ENCODE measurements at places on chromosomes 13 and 19. TPM values are rescaled to one million over a fixed set of nuclear protein-coding genes. Genes with fewer than 3 reads are reported as not detected.

The EBPL gene
- total RNA-seq, result 19.6 TPM

The A1BG gene
- total RNA-seq, result 11.8 TPM

The SPIB gene
- not detected for total RNA-seq

The FLT3 gene
- total RNA-seq, result 0.39 TPM

The C13orf42 gene
- total RNA-seq, result not detected

The KCNRG gene
- total RNA-seq, result 0.47 TPM

The ZNF787 gene
- 21.4 TPM for total RNA-seq

The FBXO27 gene
- 0.35 TPM for total RNA-seq

The PROZ gene
- not detected for total RNA-seq

The CBY2 gene
- total RNA-seq, result 0.96 TPM

The RXFP2 gene
- total RNA-seq, result not detected

The HIF3A gene
- total RNA-seq, result not detected

The SERPINE3 gene
- not detected for total RNA-seq

The OR10H1 gene
- total RNA-seq, result not detected

The CRB3 gene
- 1.6 TPM for total RNA-seq

The CPT1C gene
- total RNA-seq, result 0.47 TPM

The ZNF547 gene
- 2.1 TPM for total RNA-seq

The CYSLTR2 gene
- total RNA-seq, result 4.5 TPM

The ZNF699 gene
- total RNA-seq, result 11.7 TPM

The KIR3DL1 gene
- total RNA-seq, result not detected

The NRTN gene
- not detected for total RNA-seq

The KLC3 gene
- 0.54 TPM for total RNA-seq

The RFPL4AL1 gene
- not detected for total RNA-seq

The NAPSA gene
- total RNA-seq, result 0.67 TPM

The ZNF626 gene
- 4.0 TPM for total RNA-seq

The MBD3L2 gene
- total RNA-seq, result not detected

The RLN3 gene
- not detected for total RNA-seq

The MEIS3 gene
- not detected for total RNA-seq

The ZNF791 gene
- 65.1 TPM for total RNA-seq

Measured in CD4-positive, CD25-positive, alpha-beta regulatory T cell (primary cell).